ENCODE measurements at places on chromosomes 5 and 9. TPM values are rescaled to one million over a fixed set of nuclear protein-coding genes. Genes with fewer than 3 reads are reported as not detected.

- no peak for DNase-seq
Measured at GRCh38 chr9:3648722-3649246, 123.0 kb upstream of the RFX3 start.

Gene STPG3
- not detected for total RNA-seq

DNA sequence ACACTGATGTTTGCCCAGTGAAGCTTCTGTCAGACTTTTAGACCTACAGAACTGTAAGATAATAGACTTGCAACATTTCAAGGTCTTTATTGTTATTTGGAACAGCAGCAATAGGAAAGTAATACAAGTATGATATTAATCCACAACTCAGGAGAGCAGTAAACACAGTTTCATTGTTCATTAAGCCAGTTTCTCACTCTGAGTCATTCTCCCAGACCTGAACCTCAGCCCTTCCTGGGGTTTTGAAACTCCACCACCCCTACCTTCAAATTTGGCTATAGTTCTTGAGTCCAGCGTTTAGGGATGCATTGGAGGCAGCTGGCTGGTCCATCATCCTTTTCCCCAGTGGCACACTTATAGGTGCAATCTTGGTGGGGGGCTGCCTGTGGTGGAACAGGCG, 203.2 kb downstream of the RAB3C start:
- DNase-seq: no peak

- no peak for DNase-seq
Measured at GRCh38 chr5:38899936-38900335, 54.1 kb downstream of the OSMR start.

DNA sequence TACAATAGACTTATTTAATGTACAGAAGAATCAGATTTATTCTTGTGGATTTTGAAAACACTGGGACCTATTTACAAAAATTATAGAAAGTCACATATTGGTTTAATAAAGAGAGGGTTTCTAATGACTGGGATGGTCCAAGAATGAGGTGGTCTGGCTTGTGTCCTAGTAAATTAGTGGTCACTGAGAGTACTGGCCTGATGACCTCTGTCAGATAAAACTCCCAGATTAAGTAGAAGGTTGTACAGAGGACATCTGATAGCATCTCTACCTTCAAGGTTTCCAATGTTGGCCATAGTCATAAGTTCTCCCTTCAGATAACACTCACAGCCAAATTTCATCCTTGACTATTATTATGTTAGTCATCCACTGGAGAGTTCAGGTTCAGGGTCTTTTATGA, 692.9 kb downstream of the MTRR start:
- no peak for DNase-seq

DNA sequence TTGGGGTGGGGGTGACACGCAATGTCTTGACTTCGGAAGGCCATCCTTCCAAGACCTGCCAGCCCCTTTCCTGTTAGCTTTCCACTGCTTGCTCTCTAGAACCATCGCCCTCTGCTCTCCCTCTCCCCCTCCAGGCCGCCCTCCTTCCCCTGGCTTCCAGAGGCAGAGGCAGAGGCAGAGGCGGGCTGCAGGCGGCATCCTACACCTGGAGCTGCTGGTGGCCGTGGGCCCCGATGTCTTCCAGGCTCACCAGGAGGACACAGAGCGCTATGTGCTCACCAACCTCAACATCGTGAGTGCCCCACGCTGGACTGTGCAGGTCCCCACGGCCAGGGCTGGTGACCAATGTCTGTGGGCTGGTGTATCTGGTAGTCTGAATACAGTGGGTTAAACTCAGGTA, 2.0 kb downstream of the ADAMTS13 start:
- DNase-seq: no peak
